Lung (tissue), 17 donors: ENCODE measurements at places on chromosomes 3 and 15. TPM values are rescaled to one million over a fixed set of nuclear protein-coding genes. Genes with fewer than 3 reads are reported as not detected.

Gene TLE3
- 74.4 TPM for total RNA-seq

Gene ASB14
- 1.4 TPM for total RNA-seq

Gene GOLGA8J
- 0.20 TPM for total RNA-seq

Gene CD96
- total RNA-seq = 3.0 TPM

Gene GNAT1
- not detected for total RNA-seq

Gene SEMA6D
- 5.0 TPM for total RNA-seq

Gene HRG
- not detected for total RNA-seq

Gene PLA2G4D
- total RNA-seq = 0.15 TPM

Gene BCL2A1
- 36.7 TPM for total RNA-seq

Gene SLITRK3
- total RNA-seq = 0.28 TPM

Gene CORO2B
- 12.5 TPM for total RNA-seq

Gene RAD51
- total RNA-seq = 1.3 TPM

Gene SNX22
- 20.3 TPM for total RNA-seq

Gene ZNF502
- total RNA-seq = 7.6 TPM

- DNase-seq = no peak
- no peaks in the 10 kb centered on the region for H3K36me3 ChIP-seq
- H3K27ac ChIP-seq = no peak overlapping the region
- H3K4me1 ChIP-seq = peaks cover 3% of the 10 kb centered on the region
These were observed 151.5 kb downstream of the ALCAM start for GRCh38 chr3:105518203-105518602.

- H3K4me1 ChIP-seq = peaks cover 4% of the 10 kb centered on the region
- peak overlapping the region; percentile 65 for H3K27ac ChIP-seq
- H3K36me3 ChIP-seq = peaks cover 14% of the 10 kb centered on the region
- no peak overlapping the region for H3K4me3 ChIP-seq
These were observed 33.0 kb downstream of the MYZAP start for GRCh38 chr15:57624730-57625129.

- no peak overlapping the region for H3K4me3 ChIP-seq
- H3K27me3 ChIP-seq = peaks cover 7% of the 10 kb centered on the region
- H3K27ac ChIP-seq = no peak overlapping the region
- no peaks in the 10 kb centered on the region for H3K36me3 ChIP-seq
- no peak for DNase-seq
- peaks cover 4% of the 10 kb centered on the region for H3K4me1 ChIP-seq
These were observed 54.2 kb upstream of the MTMR10 start for GRCh38 chr15:31045606-31046005.

- DNase-seq = no peak
- H3K4me1 ChIP-seq = no peaks in the 10 kb centered on the region
- no peak overlapping the region for H3K4me3 ChIP-seq
- H3K27ac ChIP-seq = no peak overlapping the region
- no peaks in the 10 kb centered on the region for H3K27me3 ChIP-seq
These were observed 233.5 kb downstream of the MYRIP start for GRCh38 chr3:40042752-40043443.

- H3K4me1 ChIP-seq = no peaks in the 10 kb centered on the region
- no peak overlapping the region for H3K27ac ChIP-seq
- H3K27me3 ChIP-seq = no peaks in the 10 kb centered on the region
- H3K4me3 ChIP-seq = no peak overlapping the region
These were observed 73.6 kb downstream of the GMPS start for GRCh38 chr3:155944081-155944480.

- no peak overlapping the region for H3K4me3 ChIP-seq
- H3K27me3 ChIP-seq = no peaks in the 10 kb centered on the region
- H3K27ac ChIP-seq = no peak overlapping the region
- no peak for DNase-seq
- peaks cover 2% of the 10 kb centered on the region for H3K4me1 ChIP-seq
These were observed 6.9 kb downstream of the IFT122 start for GRCh38 chr3:129446926-129447325.

DNA sequence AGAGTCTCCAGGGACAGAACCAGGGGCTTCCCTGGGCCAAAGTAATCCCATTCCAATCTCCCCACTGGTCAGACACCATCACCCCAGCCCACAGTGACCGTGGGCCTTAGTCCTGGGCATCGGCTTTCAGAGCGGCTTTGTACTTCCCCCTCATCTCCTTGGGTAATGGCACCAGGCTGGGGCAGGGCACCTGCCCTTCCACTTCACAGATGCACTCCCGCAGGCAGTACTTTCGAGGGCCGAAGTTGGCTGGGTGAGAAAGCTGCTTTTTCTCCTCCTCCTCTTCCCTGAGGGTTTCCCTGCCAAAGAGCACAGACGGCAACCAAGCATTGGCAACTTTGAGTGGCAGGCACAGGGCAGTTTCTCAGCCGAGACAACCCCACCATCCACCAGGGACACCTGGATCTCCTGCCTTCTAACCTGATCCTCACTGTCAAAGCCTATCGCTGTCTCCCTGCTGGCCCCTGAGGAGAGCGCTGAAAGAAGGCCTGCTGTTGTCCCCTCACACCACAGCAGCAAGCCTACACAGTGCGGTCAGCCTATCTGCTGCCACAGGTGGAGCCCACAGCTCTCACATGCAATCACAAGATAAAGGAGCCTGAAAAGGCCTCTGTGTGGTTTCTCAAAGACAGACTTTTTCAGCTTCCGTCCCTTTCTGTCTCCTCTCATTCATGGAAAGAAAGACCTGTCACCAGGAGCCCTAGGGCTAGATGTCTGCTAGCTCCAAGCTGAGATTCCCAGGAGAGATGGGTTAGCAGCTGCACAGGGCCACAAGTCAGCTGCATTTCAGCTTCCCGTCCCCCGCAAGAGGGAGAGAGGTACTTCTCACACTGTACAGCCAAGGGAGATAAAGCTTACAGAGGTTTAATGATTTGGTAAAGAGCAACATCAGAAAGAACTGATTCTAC, 12.5 kb downstream of the MRPS25 start:
- no peaks in the 10 kb centered on the region for H3K27me3 ChIP-seq
- no peak overlapping the region for H3K4me3 ChIP-seq
- no peak for DNase-seq

DNA sequence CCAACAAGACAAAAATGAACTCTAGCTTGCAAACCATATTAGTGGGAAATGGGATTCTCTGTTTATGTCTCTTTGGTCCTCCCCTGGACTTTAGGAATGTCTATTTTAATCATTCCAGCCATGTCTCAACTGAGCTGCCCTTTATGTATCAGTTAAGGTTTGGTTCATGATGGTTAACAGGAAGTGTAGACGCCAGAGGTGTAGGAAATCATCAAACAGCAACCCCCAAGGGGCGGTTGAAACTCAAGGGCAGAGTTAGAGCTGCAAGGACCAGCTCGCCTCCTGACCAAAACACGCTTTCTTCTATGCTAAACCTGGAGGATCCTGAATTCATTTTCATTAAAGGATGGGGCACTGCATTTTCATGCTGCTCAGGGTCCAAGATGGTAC, 53.7 kb upstream of the HEG1 start:
- H3K27ac ChIP-seq = no peak overlapping the region
- no peaks in the 10 kb centered on the region for H3K36me3 ChIP-seq
- DNase-seq = no peak
- H3K4me3 ChIP-seq = no peak overlapping the region
- H3K27me3 ChIP-seq = no peaks in the 10 kb centered on the region

GRCh38 chr3:127538569-127538968, 52.0 kb downstream of the TPRA1 start:
- no peak for DNase-seq
- H3K27me3 ChIP-seq = no peaks in the 10 kb centered on the region
- H3K36me3 ChIP-seq = no peaks in the 10 kb centered on the region
- no peaks in the 10 kb centered on the region for H3K4me1 ChIP-seq
- no peak overlapping the region for H3K4me3 ChIP-seq

DNA sequence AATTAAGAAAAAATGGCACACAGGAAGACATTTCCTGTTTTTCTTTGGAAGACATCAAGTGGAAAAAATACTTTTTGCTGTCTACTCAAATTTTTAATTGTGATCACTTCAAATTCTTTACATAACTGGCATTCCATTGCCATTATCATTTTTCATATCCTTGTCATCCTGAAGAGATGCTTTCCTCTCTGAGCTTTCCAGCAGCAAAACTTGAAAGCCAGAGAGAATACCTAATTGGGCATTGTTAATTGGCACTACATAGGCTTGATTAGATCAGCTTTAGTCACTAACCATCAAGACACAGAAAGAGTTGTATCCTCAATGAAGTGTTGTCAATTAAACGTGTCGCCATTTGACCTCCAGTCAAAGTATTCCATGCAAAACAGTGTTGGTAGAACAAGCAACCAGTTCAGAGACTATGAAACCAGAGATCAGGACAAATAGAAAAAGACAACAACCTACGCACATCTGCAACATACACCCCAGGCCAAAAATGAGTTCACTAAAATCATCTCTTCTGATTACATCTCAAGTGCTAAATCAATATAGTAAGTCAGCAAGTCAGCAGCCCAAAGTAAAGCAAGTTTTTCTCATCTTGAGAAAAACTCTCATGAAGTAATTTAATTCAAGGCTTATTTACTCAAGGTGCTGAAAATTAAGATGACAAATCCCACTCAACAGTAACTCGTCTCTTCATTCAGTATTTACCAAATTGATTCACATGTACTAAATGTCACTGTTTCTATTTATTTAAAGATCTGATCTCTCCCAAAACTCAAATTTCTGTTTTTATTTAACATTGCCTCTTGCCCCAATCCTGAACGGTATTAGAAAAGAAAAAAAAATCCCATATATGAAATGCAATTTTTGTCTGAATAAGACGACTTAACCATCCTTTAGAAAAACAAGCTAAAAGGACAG, 123.0 kb downstream of the SUCLG2 start:
- no peak overlapping the region for H3K4me3 ChIP-seq
- no peaks in the 10 kb centered on the region for H3K4me1 ChIP-seq
- DNase-seq = no peak

DNA sequence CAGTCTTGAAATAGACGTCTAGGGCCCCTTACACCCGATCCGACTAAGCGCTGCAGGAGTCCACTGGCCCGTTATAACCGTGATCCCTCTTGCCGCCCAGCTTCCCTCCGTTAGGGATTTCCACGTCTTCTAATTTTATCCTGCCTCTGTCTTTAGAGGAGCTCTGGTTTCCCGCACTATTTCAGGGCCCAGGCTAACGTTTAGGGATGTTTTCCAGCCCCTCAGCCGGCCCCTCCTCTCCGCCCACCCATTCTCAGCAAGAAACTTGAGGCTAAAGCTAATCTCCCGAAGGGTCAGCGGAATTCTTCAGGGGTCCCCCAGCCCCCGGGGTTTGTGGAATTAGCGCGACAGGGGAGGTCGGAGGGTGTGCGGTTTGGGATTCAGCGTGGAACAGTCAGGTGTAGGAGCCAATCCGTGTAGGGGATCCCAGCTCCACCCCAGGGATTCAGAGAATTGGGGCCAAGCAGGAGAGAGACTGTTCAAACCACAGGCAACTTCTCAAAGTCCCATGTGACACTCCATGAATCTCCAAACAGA, 1.6 kb downstream of the PTX3 start:
- H3K27ac ChIP-seq = no peak overlapping the region
- peak; percentile 29 for DNase-seq
- peak overlapping the region; percentile 20 for H3K4me3 ChIP-seq

GRCh38 chr3:106881186-106881585, 496.1 kb upstream of the CCDC54 start:
- no peak overlapping the region for H3K4me3 ChIP-seq
- no peak overlapping the region for H3K27ac ChIP-seq
- no peaks in the 10 kb centered on the region for H3K36me3 ChIP-seq
- H3K4me1 ChIP-seq = no peaks in the 10 kb centered on the region
- no peaks in the 10 kb centered on the region for H3K27me3 ChIP-seq

GRCh38 chr15:54722342-54722986, 474.3 kb downstream of the RSL24D1 start:
- no peaks in the 10 kb centered on the region for H3K4me1 ChIP-seq
- no peak overlapping the region for H3K27ac ChIP-seq
- H3K27me3 ChIP-seq = no peaks in the 10 kb centered on the region

GRCh38 chr15:45276831-45277230, 24.8 kb downstream of the SLC28A2 start:
- H3K27me3 ChIP-seq = no peaks in the 10 kb centered on the region
- no peaks in the 10 kb centered on the region for H3K36me3 ChIP-seq
- no peak overlapping the region for H3K27ac ChIP-seq

- H3K4me1 ChIP-seq = peaks cover 6% of the 10 kb centered on the region
- H3K27me3 ChIP-seq = no peaks in the 10 kb centered on the region
- DNase-seq = peak; percentile 99
- no peak overlapping the region for H3K4me3 ChIP-seq
- H3K36me3 ChIP-seq = no peaks in the 10 kb centered on the region
These were observed 36.3 kb upstream of the TSC22D2 start for GRCh38 chr3:150371741-150372254.

GRCh38 chr15:64894395-64895056, 17.2 kb upstream of the ANKDD1A start:
- peaks cover 23% of the 10 kb centered on the region for H3K4me1 ChIP-seq
- H3K4me3 ChIP-seq = no peak overlapping the region
- H3K36me3 ChIP-seq = no peaks in the 10 kb centered on the region
- H3K27ac ChIP-seq = peak overlapping the region; percentile 88
- DNase-seq = no peak

- H3K4me3 ChIP-seq = no peak overlapping the region
- peaks cover 11% of the 10 kb centered on the region for H3K36me3 ChIP-seq
- DNase-seq = no peak
- H3K27me3 ChIP-seq = no peaks in the 10 kb centered on the region
These were observed 16.7 kb downstream of the AP3S2 start for GRCh38 chr15:89877083-89877425.

GRCh38 chr15:96849271-96849900, 518.9 kb downstream of the NR2F2 start:
- no peak overlapping the region for H3K4me3 ChIP-seq
- H3K27me3 ChIP-seq = no peaks in the 10 kb centered on the region
- peaks cover 8% of the 10 kb centered on the region for H3K4me1 ChIP-seq
- no peak overlapping the region for H3K27ac ChIP-seq
- peak; percentile 11 for DNase-seq

GRCh38 chr15:82621970-82622369, 25.2 kb downstream of the CPEB1 start:
- H3K36me3 ChIP-seq = no peaks in the 10 kb centered on the region
- H3K27ac ChIP-seq = no peak overlapping the region
- no peak for DNase-seq
- no peaks in the 10 kb centered on the region for H3K27me3 ChIP-seq

DNA sequence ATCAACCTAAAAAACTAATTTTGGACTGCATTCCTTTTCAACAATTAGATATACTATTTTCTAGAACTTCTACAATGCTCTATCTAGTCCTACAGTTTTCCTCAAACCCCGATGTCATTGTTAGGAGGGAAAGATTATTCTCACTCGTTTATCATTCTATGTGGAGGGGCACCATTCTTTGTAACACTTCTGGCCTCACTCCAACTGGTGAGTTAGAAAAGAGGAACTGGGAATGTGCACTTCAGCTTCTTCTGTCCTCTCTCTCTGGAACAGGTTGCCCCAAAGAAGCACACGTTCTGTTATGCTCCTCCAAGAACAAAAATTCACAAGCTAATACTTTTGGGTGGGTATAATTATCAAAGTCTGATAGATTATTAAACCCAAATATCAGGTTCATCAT, 137.9 kb downstream of the UACA start:
- H3K36me3 ChIP-seq = no peaks in the 10 kb centered on the region
- no peaks in the 10 kb centered on the region for H3K4me1 ChIP-seq
- no peaks in the 10 kb centered on the region for H3K27me3 ChIP-seq
- no peak for DNase-seq
- no peak overlapping the region for H3K27ac ChIP-seq

GRCh38 chr3:104523136-104523535, 843.6 kb upstream of the ALCAM start:
- H3K4me3 ChIP-seq = no peak overlapping the region
- H3K4me1 ChIP-seq = no peaks in the 10 kb centered on the region
- H3K27me3 ChIP-seq = no peaks in the 10 kb centered on the region
- no peak for DNase-seq
- H3K27ac ChIP-seq = no peak overlapping the region
- H3K36me3 ChIP-seq = no peaks in the 10 kb centered on the region

GRCh38 chr3:36259580-36259979, 120.7 kb upstream of the STAC start:
- H3K27me3 ChIP-seq = no peaks in the 10 kb centered on the region
- no peak overlapping the region for H3K4me3 ChIP-seq
- H3K36me3 ChIP-seq = no peaks in the 10 kb centered on the region
- H3K27ac ChIP-seq = no peak overlapping the region
- DNase-seq = no peak
